ENCODE measurements at places on chromosomes 13 and 19.

DNA sequence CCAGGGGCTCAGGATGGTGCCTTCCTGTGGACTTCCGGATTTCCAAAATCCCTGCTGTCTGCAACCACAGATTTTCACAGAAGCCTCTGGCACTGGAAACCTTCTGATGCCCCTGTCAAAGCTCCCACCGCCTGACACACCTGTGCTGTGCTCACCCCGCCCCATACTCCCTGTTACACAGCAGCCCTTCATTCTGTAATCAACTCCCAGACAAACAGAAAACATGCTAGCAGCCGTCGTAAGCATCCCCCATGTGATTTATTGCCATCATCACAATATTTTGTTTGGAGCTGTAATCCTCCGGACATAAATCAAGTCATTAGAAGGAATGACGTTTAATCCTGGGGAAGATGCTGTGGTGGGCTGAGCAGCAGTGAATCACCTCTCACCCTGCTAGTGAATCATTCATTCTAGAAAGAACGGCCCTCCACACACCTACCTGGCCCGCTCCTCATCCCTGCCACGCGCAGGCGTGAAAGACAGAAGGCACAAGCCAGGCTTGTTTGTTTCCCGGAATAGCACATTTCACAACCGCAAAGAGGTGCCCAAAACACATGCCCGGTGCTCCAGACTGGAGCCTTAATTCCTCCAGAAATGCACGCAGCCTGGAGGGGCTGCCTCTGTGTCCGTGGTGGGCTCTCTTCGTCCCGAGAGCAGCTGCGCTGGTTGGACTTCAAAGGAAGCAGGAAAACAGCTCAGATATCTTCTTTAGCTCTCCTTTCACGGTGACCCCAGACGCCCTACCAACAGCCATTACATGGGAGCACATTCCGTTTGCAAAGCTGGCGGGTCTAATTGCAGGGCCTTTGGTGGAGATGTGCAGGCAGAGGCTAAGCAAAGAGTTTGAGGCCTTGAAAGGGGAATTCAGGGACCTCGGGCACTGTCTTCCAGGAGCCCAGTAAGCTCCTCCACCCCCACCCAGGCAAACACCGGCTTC lies 41.3 kb upstream of the KCTD15 start:
- DNase-seq, result no peak

GRCh38 chr19:19539698-19540063 lies 1.6 kb downstream of the CILP2 start:
- no peak for DNase-seq

GRCh38 chr19:16394681-16395375 lies 70.2 kb downstream of the KLF2 start:
- no peak for DNase-seq

DNA sequence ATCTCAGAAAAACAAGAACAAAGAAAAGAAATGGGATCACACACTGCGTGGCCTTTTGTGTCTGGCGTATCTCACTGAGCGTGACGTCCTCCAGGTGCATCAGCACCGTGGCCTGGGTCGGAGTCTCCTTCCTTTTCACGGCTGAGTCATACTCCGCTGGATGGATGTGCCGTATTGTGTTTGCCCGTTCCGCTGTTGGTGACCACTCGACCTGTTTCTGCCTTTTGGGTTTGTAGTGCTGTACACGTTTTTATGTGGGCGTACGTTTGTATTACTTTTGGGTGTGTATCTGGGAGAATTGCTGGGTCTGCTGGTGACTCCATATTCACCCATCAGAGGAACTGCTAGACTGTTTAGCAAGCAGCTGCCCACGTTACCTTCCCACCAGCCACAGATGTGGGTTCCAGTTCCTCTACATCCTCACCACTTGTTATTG lies 11.4 kb downstream of the ARID3A start:
- peak; percentile 56 for DNase-seq

GRCh38 chr13:40243047-40243446 lies 423.4 kb downstream of the FOXO1 start:
- DNase-seq, result no peak

- DNase-seq, result no peak
Observed at GRCh38 chr13:23866420-23867026, 22.7 kb downstream of the MIPEP start.

- no peak for DNase-seq
Observed at GRCh38 chr13:110468986-110469495, 92.5 kb downstream of the RAB20 start.

DNA sequence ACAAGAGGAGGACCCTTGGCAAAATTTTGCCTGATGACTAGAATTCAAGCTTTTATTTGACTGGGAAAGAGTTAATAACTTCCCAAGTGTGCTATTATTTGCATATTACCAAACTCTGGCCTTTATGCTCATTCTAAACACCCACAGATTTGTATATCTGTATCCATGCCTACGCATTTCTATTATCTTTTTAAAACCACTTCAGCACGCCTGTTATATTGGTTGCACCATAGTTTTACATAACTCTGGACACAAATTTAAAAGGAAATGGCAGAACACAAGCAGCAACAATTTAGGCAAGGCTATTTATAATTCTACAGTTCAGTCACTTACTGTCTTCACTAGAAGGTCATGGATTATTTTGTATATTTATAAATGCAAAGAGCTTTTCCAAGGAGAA lies 3.7 kb upstream of the RASL11A start:
- no peak for DNase-seq

DNA sequence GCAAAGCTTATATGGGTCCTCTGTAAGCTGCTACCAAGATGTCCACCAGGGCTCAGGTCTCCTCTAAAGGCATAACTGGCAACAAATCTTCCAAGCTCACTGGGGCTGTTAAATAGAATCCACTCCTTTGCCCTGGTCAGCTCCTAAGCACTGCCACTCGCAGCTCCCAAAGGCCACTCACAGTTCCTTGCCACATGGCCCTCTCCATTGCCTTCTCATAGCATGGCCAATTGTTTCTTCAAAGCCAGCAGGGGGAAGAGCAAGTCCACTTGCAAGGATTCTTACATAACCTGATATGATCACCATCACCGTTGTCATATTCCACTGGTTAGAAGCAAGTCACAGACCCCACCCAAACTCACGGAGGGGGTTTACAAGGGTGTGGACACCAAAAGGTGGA lies 199.5 kb downstream of the SUCLA2 start:
- no peak for DNase-seq

GRCh38 chr13:25494698-25495411 lies 123.1 kb downstream of the ATP8A2 start:
- no peak for DNase-seq
